Bronchus fibroblast of lung (primary cell): ENCODE measurements at places on chromosomes 4 and X. TPM values are rescaled to one million over a fixed set of nuclear protein-coding genes. Genes with fewer than 3 reads are reported as not detected.

Gene SOWAHD
- total RNA-seq = 0.17 and 0.30 TPM in 2 replicates

Gene AFM
- not detected in 2 replicates for total RNA-seq

Gene WFS1
- total RNA-seq = 19.8 and 22.9 TPM in 2 replicates

Gene MPP1
- total RNA-seq = 25.7 and 27.6 TPM in 2 replicates
